NCI-H510A (cell line): ENCODE measurements at places on chromosomes 1 and 21.

DNA sequence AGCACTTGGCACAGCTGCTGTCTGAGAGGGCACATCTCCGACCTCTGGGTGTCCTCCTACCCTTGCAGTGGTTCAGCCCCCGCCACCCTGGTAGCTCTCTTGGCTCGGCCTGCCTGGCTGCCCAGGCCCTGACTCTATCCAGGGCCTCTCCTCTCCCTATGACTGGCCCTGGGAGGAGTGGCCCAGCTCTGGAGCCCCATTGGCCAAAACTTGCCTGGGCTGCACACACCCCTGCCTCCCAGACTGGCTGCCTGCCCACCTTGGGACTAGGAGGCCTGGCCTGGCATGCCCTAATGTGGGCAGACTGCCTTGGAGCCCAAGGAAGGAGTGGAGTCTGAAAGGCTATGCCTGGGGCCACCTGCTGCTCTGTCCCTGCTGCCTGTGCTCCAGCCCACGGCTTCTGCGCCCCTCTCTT is 33.6 kb downstream of the ACOT11 start:
- DNase-seq = no peak

- DNase-seq = no peak
Measured at GRCh38 chr1:26827106-26827604, 667 bp downstream of the ZDHHC18 start.

DNA sequence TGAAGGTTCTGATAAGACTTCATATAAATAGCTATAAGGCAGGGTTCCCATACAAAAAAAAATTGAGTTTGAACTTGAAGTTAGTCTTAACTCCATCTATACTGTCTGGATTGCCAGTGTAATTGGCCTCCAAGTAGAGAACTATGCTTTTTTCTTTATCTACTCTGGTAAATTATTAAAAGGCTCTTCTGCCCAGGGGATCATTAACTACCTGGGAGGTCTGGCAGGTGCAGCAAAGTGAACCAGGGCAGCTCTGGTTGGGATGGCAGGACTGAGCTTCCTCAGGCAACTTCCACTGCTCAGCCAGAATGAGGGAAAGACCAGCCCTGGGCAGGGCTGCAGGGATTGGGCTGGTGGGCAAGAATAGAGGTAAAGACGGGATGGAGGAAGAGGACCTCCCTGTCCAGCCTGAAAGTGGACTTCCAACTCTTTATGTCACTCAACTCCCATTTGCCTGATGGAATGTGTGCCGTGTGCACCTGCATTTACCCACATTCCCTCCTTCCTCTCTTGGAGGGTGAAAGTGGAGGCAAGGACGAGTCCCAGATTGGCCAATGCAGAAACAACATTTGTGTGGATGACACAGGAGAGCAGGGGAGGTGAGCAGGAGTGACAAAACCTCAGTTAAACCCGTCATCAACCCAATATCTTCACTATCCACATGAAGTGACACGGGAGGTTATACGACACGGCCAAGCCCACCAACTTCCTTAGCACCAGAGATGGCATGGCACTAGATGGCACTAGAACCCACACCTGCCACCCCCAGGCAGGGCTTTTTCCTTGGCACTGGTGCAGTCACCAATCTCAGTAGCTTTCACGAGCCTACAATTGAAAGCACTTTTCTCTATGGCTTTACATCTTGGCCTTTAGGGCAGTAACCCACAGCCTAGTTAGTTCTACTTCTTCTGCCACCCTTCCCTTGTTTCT is 25.2 kb downstream of the CCN1 start:
- DNase-seq = no peak

- DNase-seq = no peak
Measured at GRCh38 chr1:109161858-109162606, 48.1 kb downstream of the ELAPOR1 start.

DNA sequence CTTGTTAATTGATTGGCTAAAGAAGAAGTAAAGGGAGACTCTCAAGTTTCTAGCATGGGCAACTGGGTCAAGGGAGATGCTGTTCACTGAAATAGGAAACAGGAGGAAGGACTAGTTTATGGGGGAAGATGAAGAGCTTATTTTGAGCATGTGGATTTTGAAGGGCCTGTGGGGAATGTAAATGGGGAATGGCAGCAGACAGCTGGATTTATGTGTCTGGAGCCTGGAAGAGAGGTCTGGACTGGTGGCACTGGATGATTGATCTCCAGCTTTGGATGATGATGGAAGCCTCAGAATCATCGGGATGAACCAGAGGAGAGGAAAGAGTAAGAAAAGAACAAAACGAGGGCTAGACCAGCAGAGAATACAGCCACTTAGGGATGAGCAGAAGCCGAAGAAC is 54.9 kb upstream of the ENAH start:
- DNase-seq = no peak
